CD4-positive, alpha-beta T cell treated with Interferon gamma for 1 hour (primary cell): ENCODE measurements at places on chromosomes 2 and 18.

- no peak for DNase-seq
Observed at GRCh38 chr18:77162580-77162979, 30.0 kb upstream of the MBP start.

DNA sequence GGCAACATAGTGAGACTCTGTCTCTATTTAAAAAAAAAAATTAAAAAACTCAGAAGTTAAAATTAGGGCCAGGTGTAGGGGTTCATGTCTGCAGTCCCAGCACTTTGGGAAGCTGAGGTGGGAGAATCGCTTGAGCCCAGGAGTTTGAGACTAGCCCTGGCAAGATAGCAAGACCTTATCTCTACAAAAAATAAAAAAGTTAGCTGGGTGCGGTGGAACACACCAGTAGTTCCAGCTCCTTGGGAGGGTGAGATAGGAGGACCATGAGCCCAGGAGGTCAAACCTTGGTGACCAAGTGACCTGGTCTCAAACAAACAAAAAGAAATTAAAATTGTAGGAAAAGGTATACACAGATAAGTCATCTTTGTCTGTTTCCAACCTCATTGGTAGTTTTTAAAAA lies 11.3 kb downstream of the TTLL4 start:
- no peak for DNase-seq

- no peak for DNase-seq
Observed at GRCh38 chr2:29113027-29113686, 2.1 kb upstream of the CLIP4 start.

- no peak for DNase-seq
Observed at GRCh38 chr2:31762085-31762484, 181.3 kb upstream of the SRD5A2 start.

DNA sequence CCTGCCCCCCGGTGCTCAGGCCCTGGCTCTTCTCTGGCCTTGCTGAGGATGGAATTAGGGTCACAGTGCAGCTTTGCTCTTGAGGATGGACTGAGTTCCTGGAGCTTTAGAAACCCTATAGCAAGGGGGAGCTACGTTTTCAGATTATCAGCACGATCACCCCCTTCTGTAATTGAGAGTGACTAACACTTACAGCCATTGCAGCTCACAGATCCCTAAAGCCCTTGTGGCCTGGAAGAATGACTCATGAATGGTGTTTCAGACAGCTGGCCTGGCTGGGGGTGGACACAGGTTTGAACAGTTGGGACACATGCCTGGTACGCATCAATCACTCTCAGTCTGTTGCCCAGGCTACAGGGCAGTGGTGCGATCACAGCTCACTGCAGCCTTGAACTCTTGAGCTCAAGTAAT lies 79.7 kb upstream of the IGFBP5 start:
- DNase-seq, result no peak

- DNase-seq, result no peak
Observed at GRCh38 chr2:241769819-241770184, 6.8 kb upstream of the GAL3ST2 start.

DNA sequence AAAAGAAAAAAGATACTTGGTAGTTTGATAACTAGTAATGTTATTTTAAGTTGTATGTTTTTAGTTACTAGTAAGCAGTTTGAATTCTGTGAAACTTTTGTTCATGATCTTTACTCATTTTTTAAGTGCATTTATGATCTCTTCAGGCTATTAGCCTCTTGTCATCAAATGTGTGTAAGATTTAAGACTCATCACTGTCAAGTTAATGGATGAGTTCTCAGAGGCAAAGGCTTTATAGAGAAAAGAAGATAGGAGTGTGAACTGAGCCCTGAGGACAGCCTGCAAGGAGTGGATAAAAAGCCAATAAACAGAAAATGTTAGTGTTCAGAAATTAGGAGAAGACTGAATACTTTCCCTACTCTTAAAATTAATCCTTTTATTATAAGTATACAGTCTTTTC lies 13.5 kb downstream of the NDUFV2 start:
- no peak for DNase-seq

- DNase-seq, result no peak
Observed at GRCh38 chr18:37550118-37550875, 15.3 kb downstream of the CELF4 start.

- DNase-seq, result peak; percentile 63
Observed at GRCh38 chr2:9739531-9739964, 103.7 kb upstream of the TAF1B start.

DNA sequence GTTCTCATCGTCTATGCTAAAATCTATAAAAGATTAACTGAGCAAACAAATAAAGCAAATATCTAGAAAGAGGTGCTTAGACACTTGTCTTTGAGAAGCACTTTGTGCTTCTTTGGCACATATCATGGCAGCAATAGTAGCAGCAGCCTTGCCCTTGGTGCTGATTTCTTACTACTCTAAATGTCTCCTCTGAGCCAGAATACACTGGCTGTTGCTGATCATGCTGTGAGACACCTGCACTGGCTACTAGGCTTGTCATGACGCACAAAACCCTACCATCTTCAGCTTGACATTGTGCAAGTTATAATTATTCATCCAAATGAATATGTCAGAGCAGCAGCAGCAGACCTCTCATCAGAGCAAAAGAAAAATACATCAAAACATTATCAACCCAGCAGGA lies 46.7 kb downstream of the FANCL start:
- DNase-seq, result no peak

- DNase-seq, result no peak
Observed at GRCh38 chr2:16215902-16216557, 275.7 kb downstream of the MYCN start.

DNA sequence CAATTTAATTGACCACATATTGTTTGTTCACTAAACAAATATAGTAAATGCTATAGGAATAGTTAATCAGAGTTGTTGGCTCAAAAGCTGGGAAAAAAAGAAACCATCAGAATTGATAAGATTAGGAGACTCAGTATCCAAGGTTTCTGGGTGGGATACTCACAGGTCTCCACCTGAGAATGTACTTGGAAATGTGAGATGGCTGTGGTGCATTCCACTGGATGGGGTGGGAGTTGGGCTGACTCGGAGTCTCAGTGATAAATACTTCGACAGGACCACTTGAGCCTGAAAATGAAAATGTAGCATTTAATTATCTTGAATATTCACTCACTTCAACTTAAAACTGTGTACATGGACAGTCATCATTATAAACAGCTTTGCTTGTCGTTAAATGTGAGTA lies 21.2 kb downstream of the FN1 start:
- DNase-seq, result no peak

DNA sequence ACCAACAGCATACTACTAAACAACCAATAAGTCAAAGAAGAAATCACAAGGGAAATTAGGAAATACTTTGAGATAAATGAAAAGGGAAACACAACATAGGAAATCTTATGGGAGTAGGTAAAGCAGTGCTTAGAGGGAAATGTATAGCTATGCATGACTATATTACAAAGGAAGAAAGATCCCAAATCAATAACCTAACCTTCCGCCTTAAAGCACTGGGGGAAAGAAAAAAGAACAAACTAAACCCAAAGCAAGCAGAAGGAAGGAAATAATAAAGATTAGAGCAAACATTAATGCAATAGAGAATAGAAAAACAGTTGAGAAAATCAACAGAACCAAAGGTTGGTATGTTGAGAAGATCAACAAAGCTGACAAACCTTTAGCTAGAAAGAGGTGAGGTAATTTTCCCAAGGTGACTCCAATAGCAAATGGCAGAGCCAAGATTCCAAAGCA lies 49.9 kb downstream of the DDX1 start:
- DNase-seq, result no peak

- DNase-seq, result no peak
Observed at GRCh38 chr18:48698707-48699106, 159.9 kb downstream of the CTIF start.

DNA sequence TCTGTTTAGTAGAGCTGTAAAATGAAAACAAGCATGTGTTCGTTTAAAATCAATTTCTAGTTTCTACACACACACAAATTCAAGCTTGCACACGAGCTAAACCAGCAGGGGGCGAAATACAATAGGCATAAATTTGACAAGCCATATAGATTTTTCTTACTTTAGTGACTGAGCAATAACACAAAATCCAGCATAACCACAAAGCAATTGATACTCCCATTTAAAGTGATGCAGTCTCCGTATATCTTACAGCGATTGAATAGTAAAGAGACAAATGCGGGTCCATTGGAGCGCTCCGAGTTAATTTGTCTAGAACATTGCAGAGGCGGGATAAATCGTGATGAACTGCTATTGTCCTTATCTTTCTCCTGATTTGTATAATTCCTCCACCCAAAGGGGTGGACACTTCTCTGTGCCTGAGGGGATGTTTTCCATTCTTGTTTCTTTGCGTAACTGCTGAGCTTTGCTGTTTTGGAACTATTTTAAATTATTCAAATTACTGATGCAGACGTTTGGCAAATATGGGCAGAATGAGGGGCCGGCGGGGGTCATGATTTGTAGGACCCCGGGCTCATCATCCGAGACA lies 1.2 kb upstream of the AFTPH start:
- DNase-seq, result peak; percentile 65

DNA sequence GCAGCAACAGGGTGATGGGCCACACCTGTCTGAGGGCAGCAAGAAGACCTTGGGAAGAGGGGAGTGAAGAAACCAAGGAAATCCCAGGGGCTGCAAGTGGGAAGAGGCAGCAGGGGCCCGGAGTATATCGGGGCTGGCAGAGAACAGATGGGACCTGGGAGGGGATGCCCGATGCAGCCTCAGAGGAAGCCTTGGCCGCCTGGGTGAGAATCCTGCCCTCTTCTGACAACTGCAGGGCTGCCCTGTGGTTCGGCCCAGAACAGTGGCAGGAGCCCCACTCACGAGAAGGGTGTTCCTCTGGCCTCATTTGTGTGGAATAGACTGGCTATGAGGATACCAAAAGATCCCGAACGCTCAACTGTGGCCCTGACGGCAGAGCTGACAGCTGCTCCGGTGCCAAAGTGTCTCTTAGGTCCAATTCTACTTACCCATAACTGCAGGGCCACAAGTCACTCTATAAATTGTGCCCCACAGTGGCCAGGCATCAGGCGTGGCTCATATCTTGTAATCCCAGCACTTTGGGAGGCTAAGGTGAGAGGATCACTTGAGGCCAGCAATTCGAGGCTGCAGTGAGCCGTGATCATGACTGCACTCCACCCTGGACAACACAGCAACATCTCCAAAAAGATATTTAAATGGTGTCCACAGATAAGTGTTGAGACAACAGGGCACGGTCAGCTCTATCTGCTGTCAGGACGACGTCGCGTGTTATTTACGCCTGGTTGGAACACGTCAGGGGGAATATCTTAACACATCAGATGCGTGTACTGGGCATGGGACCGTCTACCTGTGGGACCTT lies 23.6 kb upstream of the ID2 start:
- DNase-seq, result no peak

DNA sequence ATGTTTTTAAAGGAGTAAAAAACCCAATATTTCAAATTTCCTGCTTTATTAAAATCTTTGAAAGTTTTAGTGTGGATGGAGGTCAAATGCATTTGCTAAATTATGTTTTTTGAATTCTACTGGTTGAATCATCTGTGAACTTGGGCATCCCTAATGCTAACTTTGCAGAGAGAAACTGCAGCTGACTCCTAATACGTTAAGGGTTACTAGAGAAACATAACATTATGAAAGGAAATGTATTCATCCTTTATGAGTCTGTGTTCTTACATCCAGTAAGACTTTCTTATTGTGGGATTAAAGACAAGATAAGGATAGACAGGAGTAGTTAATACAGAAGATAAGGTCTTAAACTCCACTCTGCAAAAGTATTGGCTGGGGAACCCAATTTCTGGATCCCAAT lies 140.6 kb downstream of the FAM124B start:
- no peak for DNase-seq

- DNase-seq, result no peak
Observed at GRCh38 chr2:191234376-191234775, 10.8 kb upstream of the MYO1B start.

- DNase-seq, result no peak
Observed at GRCh38 chr2:147232225-147232669, 612.6 kb upstream of the ACVR2A start.

DNA sequence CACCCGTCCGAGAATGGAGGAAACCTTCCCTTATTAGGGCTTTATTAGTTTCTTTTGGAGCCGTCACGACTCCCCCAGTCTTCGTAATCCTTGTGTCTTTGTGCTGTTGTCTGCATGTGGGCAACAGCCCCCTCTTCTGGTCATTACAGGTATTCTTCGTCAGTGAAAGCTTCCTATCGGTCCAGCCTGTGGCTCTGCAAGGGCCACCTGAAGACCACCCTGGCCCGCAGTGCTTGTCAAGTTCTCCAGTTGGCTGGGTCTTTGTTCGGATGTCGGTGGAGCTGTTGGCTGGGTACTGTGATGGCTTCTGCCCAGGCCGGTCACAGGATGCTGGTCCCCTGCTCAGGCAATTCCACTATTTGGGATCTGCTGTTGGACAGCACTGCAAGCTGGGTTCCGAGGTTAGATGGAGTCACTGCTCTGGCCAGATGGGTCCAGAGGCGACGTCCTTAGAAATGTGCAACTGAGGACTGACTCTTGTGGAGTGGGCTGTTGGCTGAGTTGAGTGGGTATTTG lies 19.2 kb downstream of the E2F6 start:
- DNase-seq, result peak; percentile 30

- no peak for DNase-seq
Observed at GRCh38 chr2:64958556-64958955, 30.6 kb upstream of the SLC1A4 start.

- no peak for DNase-seq
Observed at GRCh38 chr2:233094614-233095013, 34.5 kb downstream of the INPP5D start.

GRCh38 chr2:97720746-97721145 lies 7.4 kb downstream of the ZAP70 start:
- DNase-seq, result no peak

DNA sequence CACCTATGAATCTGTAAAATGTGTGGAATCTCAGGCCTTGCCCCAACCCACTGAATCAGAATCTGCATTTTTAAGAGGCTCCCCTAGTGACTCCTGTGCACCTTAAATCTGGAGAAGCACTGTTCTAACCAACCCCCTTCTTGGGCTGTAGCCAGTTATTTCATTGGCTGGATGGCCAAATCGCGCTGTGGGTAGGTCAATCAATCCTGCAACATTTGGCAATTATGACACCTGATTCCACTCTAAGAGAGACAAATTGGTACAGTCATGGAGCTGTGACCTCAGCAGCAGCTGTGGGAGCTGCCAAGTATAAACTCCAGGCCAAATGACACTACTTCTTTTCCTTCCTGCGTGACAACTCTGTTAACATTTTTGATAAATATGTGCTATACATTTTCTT lies 208.7 kb downstream of the CLIP4 start:
- DNase-seq, result no peak

DNA sequence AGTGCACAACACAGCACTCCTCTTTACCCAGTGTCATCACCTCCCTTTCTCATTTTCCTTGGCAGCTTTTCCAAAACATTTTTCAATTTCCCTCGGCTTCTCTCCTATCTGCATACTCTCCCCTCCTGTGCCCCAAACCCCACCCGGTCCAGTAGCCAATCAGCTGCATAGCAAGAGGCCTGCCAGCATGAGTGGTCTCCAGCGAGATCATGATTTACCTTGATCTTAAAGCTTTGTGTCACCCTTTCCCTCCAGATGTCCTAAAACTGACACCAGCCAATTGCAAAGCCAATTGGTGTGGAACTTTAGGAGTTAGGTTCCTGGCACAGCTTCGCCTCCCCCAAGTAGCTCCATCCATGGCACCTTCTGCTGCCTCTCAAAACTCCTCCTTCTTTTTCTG lies 45.2 kb upstream of the SH3RF3 start:
- DNase-seq, result no peak
